Activated CD8-positive, alpha-beta memory T cell treated with anti-CD3 and anti-CD28 coated beads for 48 hours (primary cell): ENCODE measurements at places on chromosomes 11 and 22.

- no peak for DNase-seq
Measured at GRCh38 chr11:95229993-95230809, 801 bp downstream of the SESN3 start.

DNA sequence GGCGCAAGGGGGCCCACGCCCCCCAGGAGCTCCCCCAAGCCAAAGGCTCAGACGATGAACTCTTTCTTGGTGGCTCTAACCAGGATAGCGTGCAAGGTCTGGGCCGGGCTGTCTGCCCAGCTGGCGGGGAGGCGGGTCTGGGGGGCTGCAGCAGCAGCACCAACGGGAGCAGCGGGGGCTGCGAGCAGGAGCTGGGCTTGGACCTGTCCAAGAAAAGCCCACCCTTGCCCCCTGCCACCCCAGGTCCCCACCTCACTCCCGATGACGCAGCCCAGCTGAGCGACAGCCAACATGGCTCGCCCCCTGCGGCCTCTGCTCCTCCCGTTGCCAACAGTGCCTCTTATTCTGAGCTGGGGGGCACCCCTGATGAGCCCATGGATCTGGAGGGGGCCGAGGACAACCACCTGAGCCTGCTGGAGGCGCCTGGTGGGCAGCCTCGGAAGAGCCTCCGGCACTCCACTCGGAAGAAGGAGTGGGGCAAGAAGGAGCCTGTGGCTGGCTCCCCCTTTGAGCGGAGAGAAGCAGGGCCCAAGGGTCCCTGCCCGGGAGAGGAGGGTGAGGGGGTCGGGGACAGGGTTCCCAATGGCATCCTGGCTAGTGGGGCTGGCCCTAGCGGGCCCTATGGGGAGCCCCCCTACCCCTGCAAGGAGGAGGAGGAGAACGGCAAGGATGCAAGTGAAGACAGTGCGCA lies 21.6 kb upstream of the TMEM191C start:
- no peak for DNase-seq

DNA sequence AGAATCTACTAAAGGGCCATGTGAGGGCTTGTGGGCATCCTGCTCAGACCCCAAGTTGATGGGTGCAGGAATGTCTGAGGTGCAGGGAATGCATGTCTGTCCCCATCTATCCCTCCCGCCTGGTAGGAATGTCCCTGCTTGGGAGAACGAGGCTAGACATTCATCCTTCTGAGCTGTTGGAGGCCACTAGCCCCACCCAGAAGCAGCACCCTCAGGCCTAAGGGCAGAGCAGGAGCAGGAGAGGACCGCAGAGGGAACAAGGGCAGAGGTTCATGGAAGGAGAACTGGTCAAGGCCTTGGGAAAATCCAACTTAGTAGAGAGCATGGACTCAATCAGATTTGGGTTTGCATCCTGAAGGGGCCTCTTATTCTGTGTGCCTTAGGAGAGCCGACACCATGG lies 22.1 kb upstream of the LMO1 start:
- DNase-seq: no peak

GRCh38 chr11:17596711-17597110 lies 49.7 kb downstream of the OTOG start:
- DNase-seq: no peak

GRCh38 chr11:75333807-75334140 lies 17.7 kb downstream of the ARRB1 start:
- no peak for DNase-seq

DNA sequence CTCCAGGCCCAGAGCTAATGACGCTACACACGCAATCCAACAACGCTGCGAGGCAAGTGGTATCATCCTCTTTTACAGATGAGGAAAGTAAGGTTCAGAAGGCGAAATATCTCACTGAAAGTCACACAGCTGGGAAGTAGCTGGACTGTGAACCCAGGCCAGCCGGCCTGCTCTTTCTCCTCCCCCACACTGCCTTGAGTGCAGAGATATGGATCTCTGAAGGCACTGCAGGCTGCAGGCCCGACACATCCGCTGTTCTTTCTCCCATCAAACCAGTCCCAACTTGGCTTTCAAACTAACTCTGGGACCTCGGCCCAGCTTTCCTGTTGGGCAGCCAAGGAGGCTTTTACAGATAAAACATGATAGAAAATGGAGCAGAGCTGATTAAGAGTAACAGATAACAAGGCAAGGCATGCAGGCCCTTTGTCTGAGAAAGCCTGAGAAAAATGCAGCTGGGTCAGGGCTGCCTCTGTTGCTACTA lies 64.0 kb upstream of the PTPRJ start:
- no peak for DNase-seq

GRCh38 chr11:24963852-24964251 lies 467.0 kb downstream of the LUZP2 start:
- DNase-seq: no peak

GRCh38 chr11:35009191-35009943 lies 92.9 kb downstream of the PDHX start:
- no peak for DNase-seq

GRCh38 chr22:27876684-27877083 lies 42.4 kb downstream of the PITPNB start:
- DNase-seq: no peak

DNA sequence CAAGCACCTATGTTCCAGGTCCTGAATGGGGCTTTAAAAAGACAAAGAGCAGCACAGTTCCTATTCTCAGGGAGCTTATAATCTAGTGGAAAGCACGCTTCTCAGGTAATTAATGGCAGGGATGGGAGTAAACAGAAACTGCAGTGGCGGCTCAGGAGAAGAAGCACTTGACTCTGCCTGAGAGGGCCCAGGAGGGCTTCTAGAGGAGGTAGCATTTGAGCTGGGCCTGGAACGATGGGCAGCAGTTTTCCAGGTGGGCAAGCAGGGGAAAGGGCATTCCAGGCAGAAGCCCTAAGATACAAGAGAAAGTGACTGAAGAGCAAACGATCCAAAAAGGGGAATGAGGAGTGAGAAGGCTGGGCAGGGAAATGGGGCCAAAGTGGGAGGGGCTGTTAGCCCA lies 37.1 kb upstream of the CHST1 start:
- DNase-seq: no peak

- no peak for DNase-seq
Measured at GRCh38 chr11:119324189-119324588, 7.3 kb upstream of the MCAM start.

DNA sequence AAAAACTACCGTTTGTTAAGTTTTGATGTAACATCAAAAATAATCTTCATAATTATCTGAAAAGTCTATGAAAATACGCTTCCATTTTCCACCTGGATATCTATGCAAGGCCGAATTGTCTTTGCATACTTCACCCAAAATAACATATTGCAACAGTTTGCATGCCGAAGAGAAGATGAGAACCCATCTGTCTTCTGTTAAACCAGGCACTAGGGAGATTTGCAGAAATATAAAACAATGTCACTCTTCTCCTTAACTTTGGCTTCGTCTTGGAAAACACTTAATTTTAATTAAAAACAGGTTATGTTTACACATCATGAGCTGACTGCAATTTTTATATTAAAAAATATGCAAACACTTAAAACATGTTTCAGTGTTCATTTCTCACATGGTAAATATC lies 1325.8 kb downstream of the TBC1D22A start:
- DNase-seq: no peak

GRCh38 chr22:30393322-30393680 lies 3.5 kb upstream of the SEC14L2 start:
- DNase-seq: no peak

DNA sequence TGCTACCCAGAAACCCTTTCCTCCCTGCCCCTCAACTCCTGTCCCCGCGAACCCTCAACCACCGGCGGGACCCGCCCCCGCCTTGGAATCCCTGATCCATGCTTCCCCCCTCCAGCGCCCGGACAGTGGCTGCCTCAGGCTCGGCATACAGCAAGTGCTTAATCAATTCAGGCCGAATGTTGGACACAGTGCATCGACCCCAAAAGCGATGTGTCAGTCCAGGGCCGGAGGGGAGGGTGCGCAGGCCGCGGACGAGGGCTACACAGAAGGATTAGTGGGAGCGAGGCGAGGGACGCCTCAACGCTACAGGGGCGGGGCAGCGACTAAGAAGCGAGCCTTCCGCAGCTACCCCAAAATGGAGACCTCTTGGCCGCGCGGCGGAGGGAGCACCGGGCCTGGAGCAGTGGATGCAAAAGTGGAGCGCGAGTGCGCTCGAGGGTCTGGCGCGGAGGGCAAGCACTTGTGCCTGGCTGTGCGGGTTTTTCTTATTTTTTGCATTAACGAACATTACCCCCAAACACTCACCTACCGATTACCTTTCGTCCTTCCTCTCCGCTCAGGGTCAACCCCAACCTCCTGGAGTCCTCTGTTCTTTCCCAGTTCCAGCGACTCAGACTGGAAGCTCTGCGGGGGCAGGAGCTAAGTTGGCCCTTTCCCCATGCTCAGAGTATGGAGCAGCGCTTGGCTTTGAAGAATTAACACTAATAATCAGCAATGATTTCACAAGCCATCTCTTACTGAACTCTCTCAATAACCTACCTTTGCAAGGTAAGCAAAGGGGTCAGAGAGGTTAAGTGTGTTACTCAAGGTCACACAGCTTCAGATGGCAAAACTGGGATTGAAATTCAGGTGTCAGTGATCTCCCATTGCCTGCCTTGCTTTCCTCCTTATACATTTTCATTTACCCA lies 30.0 kb upstream of the WNT11 start:
- DNase-seq: no peak

GRCh38 chr11:11444027-11444803 lies 91.2 kb upstream of the CSNK2A3 start:
- no peak for DNase-seq

DNA sequence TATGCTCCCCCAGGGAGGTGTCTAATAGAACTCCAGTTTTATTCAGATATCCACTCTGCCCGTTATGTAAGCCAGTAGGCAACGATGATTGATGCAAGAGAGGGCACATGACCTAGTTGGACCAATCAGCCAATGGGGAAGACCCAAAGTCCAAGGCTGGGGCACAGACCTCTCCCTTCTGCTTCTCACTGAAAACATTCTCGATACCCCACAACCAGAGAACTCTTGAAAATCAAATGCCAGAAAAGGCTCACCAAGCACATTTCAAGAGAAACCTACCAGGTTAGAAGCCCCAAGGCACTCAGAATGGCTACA lies 7.4 kb downstream of the HIRA start:
- DNase-seq: no peak

GRCh38 chr11:41935241-41935640 lies 475.8 kb upstream of the LRRC4C start:
- no peak for DNase-seq

DNA sequence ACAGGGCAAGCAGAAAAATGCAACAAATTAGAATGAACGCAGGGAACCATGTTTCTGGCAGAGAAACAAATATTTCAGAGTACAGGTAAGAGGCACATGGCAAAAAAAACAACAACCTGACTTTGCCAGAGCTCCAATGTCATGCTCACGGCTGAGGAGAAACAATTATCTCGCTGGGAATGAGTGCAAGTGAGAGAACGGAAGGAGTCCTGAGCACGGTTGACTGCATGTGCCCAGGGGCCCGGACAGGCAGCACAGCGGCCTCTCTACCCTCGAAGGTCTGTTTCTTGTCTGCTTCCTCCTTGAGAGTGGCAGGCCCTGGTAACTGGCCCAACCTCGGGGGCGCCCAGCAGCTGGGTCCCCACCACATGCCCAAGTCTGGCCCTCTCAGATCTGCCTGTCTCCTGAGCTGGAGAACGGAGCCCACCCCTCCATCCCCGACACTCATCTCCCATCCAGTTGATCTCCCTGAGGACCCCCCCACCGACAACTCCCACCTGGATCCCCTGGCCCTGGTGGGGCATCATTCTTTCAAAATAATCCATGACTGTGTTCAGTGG lies 24.6 kb upstream of the RTN4R start:
- no peak for DNase-seq

GRCh38 chr22:45972091-45972888 lies 4.7 kb downstream of the WNT7B start:
- no peak for DNase-seq

DNA sequence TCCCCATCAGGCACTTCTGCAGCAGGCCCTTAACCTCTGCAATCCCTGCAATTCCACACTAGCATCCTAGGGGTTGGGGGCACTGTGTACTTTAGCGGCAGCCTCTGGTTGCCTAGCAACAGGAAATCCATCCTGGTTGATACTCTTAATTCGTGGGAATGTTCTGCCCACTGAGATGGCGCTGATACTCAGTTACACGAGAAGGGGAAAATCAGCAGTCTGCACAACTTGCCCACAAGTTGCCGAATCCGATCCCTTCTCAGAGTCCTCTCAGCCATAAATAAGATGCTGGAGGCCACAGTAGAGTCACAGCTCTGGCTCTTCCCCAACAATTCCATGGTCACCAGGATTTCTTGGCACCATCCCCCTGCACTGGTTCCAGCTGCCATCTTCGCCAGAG lies 57.6 kb upstream of the CRYBB3 start:
- no peak for DNase-seq

- DNase-seq: no peak
Measured at GRCh38 chr11:110734790-110735189, 22.6 kb upstream of the ARHGAP20 start.

- DNase-seq: peak; percentile 40
Measured at GRCh38 chr22:38461414-38462081, 6.3 kb upstream of the KDELR3 start.

- DNase-seq: no peak
Measured at GRCh38 chr22:23424031-23424430, 156.1 kb downstream of the IGLL1 start.

GRCh38 chr11:58652726-58653280 lies 30.3 kb downstream of the CNTF start:
- DNase-seq: no peak
